NCI-H2081 treated with DMSO at 0.1 percent for 48 hours (cell line): ENCODE measurements at places on chromosomes 2 and 18.

- DNase-seq: no peak
Measured at GRCh38 chr2:58065248-58065647, 18.6 kb downstream of the VRK2 start.

- no peak for DNase-seq
Measured at GRCh38 chr2:109218087-109218791, 89.2 kb downstream of the SH3RF3 start.

- no peak for DNase-seq
Measured at GRCh38 chr18:2827061-2827460, 19.7 kb upstream of the EMILIN2 start.

DNA sequence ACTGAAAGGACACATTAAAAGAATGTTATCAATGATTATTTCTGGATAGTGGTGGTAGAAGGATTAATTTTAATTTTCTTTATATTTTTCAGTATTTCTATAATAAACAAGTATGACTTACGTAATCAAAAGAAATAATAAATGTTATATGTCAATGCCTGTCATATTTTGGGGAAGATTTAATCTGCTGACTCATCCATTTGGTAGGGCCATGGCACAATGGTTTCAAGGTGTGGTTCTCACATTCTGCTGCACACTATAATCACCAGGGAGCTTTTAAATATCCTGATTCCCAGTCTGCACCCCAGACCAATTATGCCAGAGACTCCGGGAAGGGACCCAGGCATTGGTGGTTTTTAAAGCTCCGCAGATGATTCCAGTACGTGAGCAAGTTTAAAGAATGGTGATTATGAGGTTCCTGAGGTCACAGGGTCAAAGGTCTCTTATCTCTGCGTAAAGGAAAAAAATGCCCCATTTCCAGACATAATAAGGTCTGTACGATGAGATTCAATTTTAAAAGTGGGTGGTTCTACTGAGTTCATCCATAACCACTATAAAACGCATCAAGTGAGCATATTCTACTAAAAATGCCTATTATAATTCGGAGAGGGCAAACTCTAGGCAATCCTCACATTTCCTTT lies 27.2 kb downstream of the WIPF1 start:
- no peak for DNase-seq

DNA sequence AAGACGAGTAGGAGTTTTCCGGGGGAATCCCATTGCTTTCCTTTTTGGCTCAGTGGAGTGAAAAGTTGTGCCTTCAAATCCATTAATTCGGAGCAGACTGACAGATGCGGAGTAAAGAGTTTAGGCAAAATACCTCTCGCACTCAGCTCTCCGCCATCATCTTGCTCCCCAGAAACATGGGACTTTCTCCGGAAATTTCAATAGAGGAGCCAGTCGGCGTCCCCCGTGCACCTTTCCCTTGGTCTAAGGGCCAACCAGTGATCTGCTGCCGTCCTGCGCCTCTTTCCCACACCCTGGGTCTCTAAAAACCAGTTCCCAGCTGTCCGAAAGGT lies 318 bp downstream of the TYW5 start:
- no peak for DNase-seq

- DNase-seq: no peak
Measured at GRCh38 chr2:141417246-141417797, 713.5 kb downstream of the LRP1B start.
